Stimulated activated CD4-positive, alpha-beta T cell treated with anti-CD3 and anti-CD28 coated beads, Interleukin-12 subunit alpha, Interleukin-12 subunit beta, amount 100 ng/mL, for 48 hours (primary cell): ENCODE measurements at places on chromosomes 16 and 17.

DNA sequence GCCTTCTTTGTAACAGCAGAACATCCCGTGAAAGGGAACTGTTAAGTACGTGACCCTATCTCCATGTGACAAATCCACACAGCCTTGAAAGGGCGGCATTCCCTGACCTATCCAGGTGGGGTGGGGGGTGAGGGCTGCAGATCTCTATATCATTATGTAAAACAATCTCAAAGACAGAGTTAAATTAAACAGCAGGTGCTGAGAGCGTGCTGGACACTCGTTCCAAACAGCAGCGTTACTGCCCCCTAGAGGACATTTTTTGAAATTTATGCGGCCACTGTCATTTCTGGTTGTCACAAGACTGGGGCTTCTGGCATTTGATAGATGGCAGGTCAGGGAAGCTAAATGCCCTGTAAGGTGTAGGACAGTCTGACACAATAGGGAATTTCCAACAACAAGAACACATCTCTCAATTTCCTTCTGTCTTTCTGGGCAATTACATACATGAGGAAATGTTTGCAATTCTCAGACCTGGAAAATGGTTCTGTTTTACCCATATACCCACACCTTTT is 6.7 kb upstream of the SLC25A39 start:
- DNase-seq: peak; percentile 91

- no peak for DNase-seq
Measured at GRCh38 chr17:78976907-78977680, 2.6 kb downstream of the LGALS3BP start.

DNA sequence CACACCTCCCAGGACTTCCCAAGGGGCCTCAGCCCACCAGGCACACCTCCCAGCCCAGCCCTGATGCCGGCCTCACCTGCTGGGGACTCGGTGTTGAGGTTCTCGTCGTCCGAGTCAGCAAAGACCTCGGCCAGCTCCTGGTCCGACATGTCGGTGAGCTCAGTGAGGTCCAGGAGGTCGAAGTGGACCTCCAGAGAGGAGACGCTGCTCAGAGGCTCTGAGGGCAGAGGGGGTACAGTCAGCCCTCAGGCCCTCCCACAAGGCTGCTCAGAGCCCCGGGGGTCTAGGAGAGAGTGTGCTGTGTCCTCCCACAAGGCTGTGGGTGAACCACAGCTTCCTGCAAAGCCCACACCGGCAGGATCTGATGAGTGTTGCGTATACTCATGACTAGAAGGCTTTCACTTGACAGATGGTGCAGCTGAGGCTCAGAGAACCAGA is 10.5 kb downstream of the DBNDD1 start:
- peak; percentile 42 for DNase-seq

- no peak for DNase-seq
Measured at GRCh38 chr16:23373436-23374219, 71.5 kb downstream of the SCNN1B start.

DNA sequence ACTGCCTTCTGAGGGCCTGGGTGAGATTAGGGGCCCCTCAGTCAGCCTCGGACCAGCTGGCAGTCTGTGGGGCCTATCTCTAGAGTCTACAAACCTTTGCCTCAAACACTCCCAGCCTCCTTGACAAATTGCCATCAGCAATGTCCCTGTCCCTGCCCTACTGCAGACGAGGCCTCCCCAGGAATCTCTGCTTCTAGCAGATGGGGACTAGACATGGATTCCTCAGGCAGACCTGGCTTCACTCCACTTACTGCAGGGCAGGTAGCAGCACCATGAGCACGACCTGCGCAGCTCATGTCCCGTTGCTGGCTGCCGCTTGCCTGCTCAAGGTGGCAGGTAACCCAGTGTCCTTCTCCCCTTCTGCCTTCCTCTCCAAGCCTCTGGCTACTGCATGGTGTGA is 49.1 kb downstream of the PLD6 start:
- DNase-seq: no peak

DNA sequence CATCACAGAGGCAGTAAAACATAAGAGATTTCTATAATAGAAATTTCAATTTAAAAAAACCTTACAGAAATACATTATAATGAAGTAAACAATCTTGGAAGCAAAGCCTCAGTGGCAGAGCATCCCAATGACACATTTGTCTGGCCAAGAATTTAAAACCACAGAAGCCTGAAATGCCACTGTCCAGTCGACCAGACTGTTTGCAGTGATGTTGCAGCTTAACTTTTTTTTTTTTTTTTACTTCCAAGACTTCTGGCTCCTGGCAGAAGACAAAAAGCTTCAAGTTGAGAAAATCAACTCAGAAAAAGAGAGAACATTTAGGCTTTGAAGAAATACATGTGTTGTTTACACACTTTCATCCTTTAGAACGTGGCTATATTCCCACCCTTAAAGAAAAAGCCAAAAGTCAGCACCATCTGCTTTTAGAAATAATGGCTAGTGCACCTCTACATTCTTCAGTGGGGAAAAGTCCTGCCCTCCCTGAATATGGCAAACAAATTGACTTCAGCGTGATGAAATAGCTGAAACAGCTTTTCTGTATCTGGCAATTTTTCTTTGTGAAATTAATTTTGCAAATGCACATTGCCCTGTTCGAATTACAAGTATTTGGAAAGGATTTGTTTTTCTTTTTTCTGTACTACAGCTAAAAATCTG is 205.5 kb upstream of the MON1B start:
- DNase-seq: no peak

DNA sequence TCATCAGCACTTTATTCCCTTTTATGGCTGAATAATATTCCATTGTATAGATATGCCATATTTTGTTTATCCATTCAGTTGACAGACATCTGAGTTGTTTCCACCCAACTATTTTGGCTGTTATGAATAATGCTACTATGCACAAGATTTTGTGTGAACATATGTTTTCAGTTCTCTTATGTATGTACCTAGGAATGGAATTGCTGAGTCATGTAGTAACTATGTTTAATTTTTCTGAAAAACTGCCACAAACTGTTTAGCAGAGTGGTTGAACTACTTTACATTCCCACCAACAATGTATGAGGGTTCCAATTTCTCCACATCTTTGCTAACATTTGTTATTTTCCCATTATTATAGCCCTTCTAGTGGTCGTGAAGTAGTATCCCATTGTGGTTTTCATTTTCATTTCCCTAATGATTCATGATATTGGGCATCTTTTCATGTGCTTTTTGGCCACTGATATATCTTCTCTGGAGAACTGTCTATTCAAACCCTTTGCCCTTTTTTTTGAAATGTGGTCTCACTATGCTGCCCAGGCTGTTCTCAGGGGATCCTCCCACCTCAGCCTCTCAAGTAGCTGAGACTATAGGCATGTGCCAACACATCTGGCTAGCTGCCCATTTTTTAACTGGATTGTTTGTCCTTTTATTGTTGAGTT is 26.3 kb downstream of the SMURF2 start:
- DNase-seq: no peak

DNA sequence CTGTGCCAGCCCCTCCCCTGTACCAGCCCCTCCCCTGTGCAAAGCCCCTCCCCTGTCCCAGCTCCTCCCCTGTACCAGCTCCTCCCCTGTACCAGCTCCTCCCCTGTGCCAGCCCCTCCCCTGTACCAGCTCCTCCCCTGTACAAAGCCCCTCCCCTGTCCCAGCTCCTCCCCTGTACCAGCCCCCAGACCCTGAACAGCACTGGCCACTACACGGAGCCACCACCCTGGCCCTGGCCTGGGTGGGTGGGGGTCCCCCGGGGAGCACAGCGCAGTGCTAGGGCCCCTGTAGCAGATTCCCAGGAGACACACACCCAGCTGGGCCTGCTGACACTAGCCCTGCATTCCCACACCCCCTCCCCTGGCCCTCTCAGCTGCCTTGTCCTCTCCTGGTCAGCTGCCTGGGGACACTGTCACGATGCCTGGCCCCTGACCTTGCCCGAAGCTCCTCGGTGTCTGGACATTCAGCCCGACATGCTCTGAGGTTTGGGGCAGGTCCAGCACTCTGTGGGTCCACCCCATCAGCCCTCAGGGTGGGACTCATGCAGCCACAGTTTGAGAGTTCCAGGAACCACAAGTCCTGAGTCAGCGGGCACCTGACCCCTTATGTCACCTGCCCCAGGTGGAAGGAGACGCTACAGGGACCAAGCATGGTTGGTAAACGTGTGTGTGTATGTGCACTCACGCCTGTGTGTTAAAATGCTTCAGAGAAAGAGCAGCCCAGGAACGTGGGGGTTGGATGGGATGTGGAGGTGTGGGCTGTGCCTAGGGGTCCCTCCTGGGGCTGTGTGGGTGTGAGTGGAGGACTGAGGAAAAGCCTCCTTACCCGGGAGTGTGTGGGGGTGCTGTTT is 114.2 kb downstream of the METRNL start:
- no peak for DNase-seq

GRCh38 chr16:28136751-28137434 is 73.4 kb upstream of the GSG1L start:
- no peak for DNase-seq

DNA sequence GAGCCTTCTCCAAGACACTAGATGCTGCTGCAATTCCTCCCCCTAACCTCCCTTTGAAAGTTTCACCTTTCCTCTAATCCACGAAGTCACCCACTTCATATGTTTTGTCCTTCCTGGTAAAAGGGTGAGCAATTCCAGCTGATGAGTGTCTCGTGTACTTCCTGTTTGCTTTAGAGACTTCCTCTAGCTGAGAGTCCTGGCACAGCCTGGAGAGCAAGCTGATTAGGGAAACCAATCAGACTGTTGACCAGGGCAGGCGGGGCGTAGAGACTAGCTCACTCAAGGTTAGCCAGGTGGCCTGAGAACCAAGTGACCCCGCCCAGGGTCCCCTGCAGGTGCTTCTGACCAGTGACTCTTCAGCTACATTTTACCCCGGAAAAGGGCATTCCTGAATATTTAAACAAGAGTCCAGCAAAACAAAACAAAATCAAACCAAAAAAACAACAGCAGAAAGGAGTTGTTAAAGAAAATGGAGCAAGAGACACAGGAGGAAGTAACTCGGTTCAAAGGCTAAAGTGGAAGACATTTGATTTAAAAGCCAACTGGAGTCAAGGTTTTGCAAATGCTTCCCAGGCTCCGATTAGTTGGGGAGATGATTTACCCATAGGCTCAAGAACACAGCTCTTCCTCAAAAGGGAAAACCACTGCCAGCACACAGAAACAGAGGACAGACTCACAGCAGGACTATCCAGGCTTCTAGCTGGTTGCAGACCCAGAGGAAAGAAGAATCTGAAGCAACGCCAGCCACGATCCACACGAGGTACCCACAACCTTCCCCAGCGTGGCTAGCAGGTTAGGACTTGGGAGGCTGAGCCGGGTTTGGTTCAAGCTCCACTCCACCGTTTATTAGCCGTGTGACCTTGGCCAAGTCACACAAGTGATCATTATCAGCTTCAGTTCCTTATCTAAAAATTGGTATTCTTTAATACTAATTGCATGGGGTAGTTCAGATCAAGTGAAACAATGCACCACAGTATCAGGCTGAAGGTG is 13.4 kb downstream of the HSPB9 start:
- no peak for DNase-seq

- DNase-seq: no peak
Measured at GRCh38 chr17:80527016-80527645, 17.5 kb upstream of the RPTOR start.

DNA sequence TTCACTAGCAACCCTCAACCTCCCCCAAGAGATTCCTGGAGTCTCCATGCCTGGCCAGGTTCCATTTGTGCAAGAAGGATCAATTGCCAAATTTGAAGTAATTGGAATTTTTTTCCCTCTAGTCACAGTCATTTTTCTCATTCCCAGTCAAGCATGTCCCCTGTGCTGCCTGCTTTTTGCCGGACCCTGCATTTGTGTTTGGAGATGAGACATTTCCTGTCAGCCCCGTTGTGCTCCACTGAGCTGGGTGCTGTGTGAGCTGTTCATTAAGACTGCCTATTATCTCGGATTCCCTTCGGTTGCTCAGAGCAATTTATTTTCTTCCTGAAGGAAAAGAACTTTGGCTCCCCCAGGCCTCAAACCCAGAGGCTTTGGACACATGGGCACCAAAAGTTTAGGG is 201.0 kb upstream of the NLRP1 start:
- DNase-seq: no peak

- DNase-seq: no peak
Measured at GRCh38 chr17:21814776-21815175, 122.5 kb downstream of the KCNJ18 start.

GRCh38 chr17:29168079-29168758 is 12.0 kb downstream of the MYO18A start:
- DNase-seq: no peak

GRCh38 chr17:72184805-72185204 is 64.0 kb downstream of the SOX9 start:
- no peak for DNase-seq

GRCh38 chr17:77508047-77508715 is 367.4 kb downstream of the SEC14L1 start:
- no peak for DNase-seq

- DNase-seq: no peak
Measured at GRCh38 chr16:47858333-47858982, 297.3 kb downstream of the ABCC12 start.

DNA sequence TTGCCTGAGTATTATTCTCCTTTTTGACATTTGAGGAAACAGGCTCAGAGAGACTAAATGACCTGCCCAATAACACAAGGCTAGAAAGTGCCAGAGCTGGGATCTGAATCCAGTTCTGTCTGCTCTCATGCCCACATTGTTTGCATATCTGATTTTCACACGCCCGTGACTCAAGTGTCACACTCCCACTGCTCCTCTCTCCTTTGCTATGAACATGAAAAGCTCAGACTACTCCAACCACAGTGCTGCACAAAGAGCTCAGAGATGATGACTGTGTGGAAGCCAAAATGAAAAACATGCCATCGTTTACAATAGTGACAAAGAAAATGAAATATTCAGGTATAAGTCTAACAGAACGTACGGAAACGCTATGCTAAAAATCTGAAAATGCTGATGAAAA is 107.9 kb downstream of the SMG6 start:
- DNase-seq: peak; percentile 52

- DNase-seq: no peak
Measured at GRCh38 chr16:79602628-79603014, 2.1 kb upstream of the MAF start.

DNA sequence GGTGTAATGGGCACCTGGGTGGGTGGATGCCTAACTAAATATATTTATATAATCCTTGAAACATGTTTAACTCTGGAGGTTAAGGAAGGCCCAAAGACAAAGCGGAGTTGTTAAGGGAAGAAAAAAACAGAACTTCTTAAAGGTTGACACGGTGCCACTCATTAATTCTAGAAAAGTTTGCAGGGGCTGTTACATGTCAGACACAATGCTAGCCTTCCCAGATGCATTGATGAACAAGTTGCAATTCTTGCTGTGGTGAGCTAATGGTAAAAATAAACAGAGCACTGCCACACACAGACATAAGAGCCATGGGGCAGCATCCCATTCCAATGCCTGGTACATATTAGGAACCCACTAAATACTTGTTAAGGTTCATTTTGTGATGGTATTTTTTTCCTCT is 109.5 kb downstream of the CDH13 start:
- no peak for DNase-seq
